ENCODE measurements at places on chromosomes 4 and X.
A peak's percentile ranks its signal among the peaks of the same experiment; 100 is the strongest.

GRCh38 chr4:93319041-93319440 is 509.5 kb upstream of the ATOH1 start:
- DNase-seq = no peak

DNA sequence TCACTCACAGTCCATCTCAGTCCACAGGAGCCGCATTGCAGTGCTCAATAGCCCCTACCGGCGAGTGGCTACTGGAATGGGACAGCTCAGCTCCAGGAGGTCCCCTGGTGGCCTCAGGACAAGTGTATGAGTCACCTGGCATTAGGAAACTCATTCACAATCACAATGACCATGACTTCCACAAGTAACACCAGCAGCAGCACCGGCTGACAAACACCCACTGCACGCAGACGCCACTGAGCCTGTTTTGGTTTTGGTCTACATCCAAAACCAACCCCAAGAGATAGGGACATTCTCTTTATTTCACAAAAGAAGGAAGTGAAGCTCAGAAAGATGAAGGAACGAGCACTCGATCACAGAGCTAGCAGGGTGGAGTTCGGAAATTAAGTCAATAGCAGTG is 8.1 kb downstream of the JAKMIP1 start:
- DNase-seq = no peak

DNA sequence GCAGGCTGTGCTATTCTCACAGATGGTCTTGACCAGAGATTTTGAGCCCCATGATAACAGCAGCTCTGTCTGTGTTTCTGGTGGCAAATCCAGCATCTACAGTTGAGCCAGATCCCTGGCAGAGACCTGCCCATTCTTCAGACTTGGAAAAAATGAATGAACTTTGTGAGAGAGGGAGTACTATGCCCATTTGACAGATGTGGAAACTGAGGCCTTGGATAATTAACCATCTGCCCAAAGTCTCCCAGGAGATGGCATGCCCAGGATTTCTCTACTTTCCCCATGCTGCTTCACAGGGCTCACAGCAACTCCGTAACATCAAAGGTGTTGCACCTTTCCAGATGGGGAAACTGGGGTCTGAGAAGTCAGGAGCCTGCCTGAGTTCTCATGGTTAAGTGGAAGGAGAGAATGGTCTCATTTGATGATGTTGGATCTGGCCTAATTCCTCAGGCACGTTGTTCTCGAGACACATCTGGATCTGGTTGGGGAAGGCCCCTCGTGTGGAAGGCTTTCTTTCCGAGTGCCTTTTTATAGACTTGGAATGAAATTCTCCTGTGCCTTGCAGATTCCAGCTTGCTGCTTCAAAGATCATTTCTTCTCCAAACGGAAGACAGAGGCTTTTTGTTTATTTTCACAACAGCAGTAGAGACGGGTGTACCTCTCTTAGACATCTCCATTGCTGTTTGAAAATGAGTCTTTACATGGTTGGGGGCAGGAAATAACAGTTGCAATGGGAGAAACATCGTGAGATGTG is 73.3 kb upstream of the STX18 start:
- DNase-seq = no peak

DNA sequence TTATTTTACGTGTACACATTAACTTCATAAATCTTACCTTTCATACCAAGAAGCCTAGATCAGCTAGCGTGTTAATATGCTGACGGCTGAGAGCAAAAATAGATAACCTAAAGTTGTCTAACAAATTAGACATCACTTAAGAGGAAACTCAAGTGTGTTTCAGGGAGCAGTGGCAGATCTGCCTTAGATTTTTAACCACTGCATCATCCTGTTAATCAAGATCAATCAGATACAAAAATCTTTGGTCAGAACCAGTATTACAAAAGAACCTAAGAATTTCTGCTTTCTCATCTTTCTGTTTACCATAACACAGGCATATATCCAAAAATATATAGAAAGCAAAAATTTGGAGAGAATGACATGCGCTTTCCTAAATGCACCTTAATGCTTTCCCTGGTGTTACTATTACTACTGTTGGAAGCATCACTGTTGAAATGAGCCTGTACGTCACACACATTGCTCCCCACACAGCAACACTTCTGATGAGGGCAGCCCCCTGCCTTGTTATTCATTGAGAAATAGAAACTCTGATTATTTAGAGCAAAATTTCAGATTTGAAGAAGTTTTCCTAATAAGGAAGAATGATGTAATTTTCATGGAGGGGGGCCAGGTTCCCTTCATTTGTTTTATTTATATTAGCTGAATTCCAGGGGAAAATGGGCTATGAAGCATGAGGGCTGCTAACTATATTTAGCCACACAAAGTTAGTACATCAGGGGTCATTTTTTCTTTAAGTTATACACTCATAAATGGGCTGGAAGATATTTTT is 152.3 kb downstream of the CBR4 start:
- DNase-seq = no peak

- DNase-seq = no peak
Observed at GRCh38 chrX:3717742-3718420, 4.4 kb upstream of the PRKX start.

GRCh38 chr4:54586320-54586955 is 71.3 kb upstream of the KIT start:
- DNase-seq = no peak

- DNase-seq = no peak
Observed at GRCh38 chr4:19971829-19972228, 279.9 kb upstream of the SLIT2 start.

GRCh38 chr4:68927165-68927564 is 24.4 kb downstream of the UGT2A3 start:
- no peak for DNase-seq

GRCh38 chr4:87465739-87466366 is 43.5 kb downstream of the NUDT9 start:
- peak; percentile 9 for DNase-seq

GRCh38 chr4:136078976-136079375 is 1453.3 kb downstream of the PCDH18 start:
- DNase-seq = no peak

DNA sequence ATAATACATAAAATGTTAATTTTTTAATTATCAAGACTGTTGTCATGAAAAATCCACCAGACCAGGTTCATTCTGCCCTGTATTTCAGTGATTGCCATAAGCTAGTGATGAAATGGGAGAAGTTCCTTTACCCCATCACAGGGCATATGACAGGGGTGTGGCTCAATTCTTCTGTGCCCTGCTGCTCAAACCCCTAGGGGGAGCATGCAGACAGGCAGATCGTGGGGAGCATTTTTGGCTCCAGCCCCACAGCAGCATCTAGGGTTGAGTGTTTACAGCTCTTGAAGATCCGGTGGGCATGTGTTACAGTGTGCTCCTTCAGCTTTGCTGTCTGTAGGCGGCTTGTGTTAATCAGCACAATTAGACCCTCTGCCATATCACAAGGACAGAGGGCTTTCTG is 700.7 kb downstream of the PCDH18 start:
- no peak for DNase-seq

DNA sequence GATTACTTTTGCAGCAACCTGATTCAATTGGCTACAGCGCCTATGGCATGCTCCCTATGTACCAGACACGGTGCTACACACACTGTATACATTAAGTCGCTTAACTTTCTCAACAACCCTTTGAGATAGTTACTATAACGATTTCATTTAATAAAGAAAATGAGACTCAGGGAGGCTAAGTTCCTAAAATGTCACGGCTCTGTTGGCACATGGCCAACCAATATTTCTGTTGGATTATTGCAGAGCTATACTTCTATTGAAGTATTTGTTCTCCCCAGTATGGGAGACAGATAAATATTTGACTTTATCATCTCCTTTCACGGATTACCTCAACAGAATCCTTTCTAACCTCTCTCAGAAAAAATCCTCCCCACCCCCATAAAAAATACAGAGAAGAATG is 25.3 kb downstream of the CLNK start:
- no peak for DNase-seq

DNA sequence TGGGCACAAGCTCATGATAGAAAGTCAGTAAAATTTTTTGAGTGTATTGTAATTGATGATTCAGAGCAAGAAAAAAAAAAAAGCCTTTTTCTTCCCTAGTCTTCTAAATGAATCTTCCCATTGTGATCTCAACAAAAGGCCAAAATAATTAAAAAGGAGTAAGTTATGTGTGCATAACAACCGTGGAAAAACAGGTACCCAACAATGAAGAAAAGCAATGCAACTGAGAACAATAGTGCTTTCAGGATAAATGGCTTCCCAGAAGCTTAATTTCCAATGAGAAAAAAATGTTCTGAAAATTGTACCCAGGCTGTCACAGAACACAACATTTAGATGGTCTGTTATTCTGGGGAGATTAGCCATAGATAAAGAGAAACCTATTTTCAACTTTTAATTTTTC is 399.0 kb upstream of the AGA start:
- no peak for DNase-seq

DNA sequence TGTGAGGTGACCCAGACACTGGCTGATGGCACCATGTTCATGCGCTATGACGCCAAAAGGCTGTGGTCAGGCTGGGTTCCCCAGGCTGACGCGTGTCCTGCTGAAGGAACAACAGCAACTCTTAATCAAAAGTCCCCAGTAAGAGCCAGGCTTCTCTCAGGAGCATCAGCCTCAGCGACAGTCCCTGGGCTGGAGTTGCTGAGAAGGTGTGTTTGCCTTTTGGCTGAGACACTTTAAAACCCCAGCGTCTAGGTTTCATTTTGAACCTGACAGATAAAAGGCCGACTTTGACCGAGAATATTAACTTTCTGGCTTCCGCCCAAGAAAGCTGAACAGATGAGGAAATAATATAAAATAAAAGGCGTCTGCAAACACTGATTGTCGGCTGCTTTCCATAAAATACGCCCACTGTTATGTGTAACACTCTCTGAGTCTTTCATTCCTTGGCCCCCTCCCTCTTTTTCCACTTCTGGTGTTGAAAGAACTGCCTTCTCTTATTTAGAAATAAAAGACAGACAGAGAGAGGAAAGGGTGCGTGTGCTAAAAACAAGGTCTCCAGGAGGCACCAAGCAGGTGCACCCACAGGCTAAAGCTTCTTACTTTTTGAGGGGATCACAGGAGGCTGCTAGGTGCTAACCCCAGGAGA is 373.6 kb downstream of the MID1IP1 start:
- no peak for DNase-seq

DNA sequence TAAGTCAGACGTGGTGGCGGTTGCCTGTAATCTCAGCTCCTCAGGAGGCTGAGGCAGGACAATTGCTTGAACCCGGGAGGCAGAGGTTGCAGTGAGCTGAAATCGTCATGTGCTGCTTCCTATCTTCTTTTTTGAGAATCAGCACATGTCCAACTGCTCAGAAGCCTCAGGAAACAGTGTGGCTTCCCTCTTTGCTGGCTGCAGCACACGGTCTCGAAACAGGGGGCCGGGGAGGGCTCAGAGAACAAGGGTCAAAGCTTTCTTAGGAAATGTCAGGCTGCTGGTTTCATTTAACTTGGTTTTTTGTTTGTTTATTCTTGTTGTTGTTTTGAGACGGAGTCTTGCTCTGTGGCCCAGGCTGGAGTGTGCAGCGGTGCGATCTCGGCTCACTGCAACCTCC is 31.3 kb downstream of the CRLF2 start:
- no peak for DNase-seq

DNA sequence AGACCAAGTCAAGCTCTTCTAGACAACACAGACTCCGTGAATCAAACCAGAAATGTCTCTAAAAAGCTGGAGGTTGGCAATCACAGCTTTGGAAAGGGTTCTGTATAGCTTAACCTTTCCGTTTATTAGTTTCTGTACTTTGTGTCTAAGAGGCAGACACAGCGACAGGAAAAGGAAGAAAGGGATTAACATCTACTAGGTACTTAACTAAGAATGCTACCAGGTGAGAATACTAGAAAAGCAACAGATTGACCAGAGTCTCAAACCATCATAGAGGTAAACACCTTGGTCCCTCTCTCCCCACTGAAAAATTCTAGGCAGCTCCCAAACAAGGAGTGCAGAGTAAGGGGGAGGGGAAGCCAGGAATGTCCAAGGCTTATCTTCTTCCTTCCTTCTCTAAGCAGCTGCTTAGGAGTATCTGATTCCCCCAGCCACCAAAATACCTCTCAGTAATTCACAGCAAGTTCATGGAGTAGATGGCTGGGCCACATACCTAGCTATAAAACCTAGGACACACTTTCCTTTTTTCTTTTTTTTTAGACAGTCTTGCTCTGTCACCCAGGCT is 80.8 kb downstream of the APBB2 start:
- DNase-seq = no peak

DNA sequence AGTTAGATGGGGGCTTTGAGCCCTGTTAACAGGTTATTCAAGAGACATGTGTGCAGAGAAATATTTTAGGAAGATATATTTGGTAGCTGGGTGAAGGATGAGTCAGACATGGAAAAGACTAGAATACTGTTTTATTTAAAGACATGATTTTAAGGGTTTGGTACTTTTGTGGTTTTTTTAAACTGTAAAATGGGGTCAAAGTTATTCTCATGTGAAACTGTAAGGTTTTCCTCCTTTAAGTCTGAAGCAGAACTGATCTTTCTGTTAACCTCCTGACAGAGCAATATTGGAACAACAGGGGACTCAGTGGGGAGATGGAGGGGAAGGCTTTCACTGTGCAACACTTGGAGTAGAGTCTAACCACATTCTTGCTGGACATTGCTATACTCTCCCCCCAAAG is 112.4 kb upstream of the LSM6 start:
- peak; percentile 51 for DNase-seq

DNA sequence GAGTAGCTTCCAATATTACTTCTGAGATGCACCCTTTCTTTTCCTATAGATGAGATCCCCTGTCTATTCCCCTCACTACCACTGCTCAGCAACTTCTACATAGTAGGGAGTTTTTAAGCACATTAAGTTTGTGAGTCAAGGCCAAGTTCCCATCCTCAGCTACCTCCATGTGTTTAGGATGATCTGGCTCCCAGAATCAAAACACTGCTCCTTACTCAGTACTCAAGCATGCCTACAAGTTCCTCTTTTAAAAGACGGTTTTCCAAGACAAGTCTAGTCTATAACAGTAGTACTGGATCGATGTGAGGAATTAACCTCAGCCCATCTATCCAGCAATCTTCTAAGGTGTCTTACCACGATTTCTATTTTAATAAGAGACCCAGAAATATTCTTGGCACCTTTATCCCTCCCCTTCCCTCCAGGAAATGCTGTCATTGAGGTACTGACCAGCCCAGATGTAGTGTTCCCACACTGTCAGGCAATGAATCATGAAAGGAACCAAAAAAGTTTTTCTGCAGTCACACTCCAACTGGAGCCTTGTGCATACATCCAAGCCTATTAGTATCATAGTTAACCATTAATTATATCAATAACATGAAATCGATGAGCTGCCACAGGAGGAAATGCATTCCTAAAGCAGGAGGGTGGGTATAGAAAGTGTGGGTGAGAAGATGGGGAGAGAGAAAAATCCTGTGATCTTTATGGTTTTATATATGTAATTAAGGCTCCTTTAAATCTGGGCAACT is 29.6 kb downstream of the AREG start:
- no peak for DNase-seq

GRCh38 chr4:126603210-126603609 is 1029.5 kb upstream of the INTU start:
- DNase-seq = no peak

DNA sequence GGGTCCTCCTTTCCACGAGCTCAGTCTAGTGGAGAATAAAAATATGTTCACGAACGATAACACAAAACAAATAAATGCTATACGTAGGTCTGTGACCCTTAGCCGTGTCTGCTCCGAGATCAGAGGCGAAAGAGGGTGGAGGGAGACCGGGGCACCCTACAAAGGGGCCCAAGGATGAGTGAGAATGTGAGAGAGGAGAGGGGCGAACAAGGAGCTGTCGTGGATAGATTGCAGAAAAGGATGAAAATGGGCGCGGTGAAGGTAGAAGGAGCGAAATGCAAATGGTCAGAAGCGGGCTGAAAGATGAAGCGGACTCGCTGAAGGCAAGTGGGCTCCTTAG is 6.2 kb upstream of the ZBTB33 start:
- DNase-seq = no peak

- no peak for DNase-seq
Observed at GRCh38 chr4:27678027-27678426, 817.4 kb downstream of the STIM2 start.
